Activated CD4-positive, alpha-beta T cell treated with anti-CD3 and anti-CD28 coated beads, Interleukin-2, amount 50 U/mL, for 48 hours (primary cell): ENCODE measurements at places on chromosomes 1 and 21.

DNA sequence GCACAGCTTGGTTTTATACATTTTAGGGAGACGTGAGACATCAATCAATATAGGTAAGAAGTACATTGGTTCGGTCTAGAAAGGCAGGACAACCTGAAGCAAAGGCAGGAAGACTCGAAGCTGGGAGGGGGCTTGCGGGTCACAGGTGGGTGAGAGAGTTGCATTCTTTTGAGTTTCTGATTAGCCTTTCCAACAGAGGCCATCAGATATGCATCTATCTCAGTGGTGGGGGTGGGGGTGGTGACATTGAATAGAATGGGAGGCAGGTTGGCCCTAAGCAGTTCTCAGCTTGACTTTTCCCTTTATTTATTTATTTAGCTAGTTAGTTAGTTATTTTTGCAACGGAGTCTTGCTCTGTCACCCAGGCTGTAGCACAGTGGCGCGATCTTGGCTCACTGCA lies 85.6 kb downstream of the WDR4 start:
- DNase-seq, result no peak

DNA sequence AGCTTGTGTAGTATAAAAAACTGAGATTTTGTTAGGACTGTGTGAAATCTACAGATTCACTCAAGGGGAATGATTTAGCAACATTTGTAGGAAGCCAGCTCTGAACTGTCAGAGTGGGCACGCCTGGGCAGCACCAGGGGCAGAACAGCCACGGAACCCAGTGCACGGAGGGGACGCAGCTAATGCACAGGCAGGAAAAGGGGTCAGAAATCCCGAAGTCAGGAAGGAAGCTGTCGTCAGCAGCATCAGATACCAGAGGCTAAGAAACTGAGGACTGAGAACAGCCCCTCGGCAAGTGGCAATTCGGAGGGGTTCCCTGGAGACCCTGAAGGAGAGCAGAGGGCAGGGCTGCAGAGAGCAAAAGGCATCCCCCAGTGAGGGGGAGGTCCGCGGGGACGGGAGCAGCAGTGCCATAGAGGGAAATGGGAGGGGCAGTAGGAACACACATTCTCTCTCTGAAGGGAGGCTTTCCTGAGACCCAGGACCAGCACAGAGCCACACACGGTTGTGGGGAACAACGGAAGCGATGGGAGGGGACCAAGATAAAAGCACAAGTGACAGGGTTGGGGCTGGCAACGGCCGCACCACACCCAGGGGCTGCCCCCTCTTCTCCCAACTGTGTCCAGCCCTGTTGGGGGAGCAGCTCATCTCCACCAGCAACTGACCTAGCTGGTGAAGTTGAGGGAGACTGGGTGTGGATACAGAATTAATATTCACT lies 12.7 kb downstream of the UBE2J2 start:
- DNase-seq, result no peak

GRCh38 chr1:216616425-216616824 lies 106.8 kb downstream of the ESRRG start:
- no peak for DNase-seq

- no peak for DNase-seq
These were observed 98.6 kb upstream of the KRTAP19-8 start for GRCh38 chr21:31136891-31137290.

DNA sequence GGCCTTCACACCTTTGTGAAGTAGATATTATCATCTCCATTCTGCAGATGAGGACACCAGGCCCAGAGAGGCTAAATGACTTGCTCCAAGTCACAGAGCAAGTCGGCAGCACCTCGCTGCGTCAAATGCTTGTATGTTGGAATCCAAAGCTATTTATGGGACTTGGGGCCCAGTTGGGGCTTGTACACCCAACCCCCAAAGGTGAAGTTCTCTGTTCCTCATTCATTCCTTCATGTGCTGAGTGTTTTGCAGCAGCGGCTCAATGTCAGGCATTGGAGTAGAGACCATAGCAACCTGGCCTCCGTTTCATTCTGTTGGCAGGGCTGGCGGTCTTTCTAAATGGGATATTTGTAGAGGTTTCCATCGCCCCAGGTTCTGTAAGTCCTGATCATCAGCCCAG lies 113.4 kb upstream of the SLC25A33 start:
- DNase-seq, result no peak

DNA sequence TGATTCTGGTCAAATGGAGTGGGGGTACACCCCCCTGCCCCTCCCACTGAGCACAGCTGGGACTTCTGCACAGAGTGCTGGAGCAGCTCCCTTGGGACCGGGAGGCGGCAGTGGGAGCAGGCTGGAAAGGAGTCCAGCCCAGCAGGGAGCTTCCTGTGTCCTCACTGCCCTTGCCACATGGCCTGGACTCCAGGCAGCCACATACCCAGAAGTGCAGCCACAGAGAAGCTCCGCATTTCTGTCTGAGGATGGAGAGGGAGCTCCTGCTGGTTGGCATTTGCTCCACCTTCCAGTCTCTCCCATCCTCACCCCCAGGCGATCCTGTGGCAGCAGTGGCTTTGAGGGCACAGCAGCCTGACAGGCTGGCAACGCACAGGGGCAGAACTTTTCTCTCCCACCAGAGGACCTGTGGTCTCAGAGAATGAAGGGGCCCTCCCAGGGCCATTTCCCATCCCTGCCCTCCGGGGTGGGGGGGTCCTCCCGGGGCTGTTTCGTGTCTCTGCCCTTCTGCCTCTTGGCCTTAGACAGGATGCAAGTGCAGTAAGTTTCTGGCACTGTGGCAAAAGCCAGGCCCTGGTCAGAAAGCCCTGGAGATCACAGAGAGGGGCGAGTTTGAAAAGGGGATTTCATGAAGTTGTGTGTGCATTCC lies 103.6 kb upstream of the COL6A1 start:
- DNase-seq, result no peak

GRCh38 chr1:112625696-112626095 lies 6.1 kb downstream of the CAPZA1 start:
- DNase-seq, result no peak

GRCh38 chr1:55334160-55334559 lies 119.0 kb upstream of the USP24 start:
- DNase-seq, result no peak

DNA sequence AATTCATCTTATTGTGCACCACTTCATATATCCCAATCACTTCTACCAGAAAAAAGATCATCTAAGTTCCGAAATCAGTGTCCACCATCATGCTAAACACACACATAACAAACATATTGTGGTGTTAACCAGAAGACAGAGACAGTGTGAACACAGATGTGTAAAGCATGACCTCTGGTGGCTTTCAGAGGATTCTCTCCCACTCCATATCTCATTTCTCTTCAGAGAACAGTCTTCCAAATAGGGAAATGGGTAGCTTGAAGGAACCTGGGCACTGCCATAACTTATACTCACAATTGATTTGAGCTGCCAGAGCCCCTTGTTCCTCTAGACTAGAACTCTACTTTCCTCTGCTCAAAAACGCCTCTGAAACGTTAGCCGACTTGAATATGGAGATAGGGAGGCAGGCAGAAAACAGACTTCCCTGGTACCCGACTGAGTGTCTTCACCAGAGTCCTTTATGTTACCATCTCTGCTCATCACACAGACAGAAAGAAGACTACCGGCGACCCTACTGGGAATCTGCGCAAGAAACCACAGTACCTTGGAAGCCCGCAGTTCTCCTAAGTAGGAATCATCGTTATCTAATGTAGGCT lies 1.8 kb upstream of the ELAPOR1 start:
- DNase-seq, result no peak

GRCh38 chr1:2525920-2526823 lies at the start of gene PANK4:
Gene PANK4 (minus strand): TSS chr1:2526596. CDS start chr1:2526587, 9 bp downstream.
- peak; percentile 90 for DNase-seq

DNA sequence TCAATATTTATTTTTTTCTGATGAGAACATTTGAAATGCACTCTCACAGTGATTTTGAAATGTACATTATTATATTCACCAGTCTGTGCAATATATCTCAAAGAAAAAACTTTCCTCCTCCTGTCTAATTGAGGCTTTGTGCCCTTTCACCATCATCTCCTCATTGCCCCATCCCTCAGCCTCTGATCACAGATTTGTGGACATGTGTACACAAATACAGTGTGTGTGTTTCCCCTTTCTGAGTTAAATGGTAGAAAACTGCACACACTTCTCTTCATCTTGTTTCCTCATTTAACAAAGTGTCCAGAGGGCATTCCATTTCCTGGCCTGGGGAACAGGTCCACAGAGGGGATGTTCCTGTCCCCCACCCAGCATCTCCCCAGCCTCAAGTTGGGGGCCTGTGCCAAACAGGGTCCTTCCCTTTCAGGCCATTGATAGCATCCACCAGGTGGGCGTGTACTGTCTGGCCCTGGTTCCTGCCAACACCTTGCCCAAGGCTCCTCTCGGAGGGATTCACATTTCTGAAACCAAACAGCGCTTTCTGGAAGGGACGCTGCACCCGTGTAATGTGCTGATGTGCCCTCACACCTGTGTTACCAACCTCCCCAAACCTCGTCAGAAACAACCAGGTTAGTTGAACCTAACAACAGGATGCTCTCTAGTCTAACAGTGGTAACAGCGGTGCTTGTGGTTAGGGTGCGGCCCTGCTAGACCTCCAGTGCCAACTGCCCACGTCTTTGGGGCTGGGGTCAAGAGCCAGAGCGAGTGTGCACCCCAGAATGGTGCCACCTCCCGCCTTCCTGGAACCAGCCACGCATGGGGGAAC lies 54.6 kb downstream of the S100B start:
- no peak for DNase-seq

- DNase-seq, result peak; percentile 24
These were observed 3.9 kb upstream of the P3R3URF start for GRCh38 chr1:46180082-46180616.

- DNase-seq, result peak; percentile 93
These were observed 70.3 kb upstream of the SERBP1 start for GRCh38 chr1:67500413-67500959.

DNA sequence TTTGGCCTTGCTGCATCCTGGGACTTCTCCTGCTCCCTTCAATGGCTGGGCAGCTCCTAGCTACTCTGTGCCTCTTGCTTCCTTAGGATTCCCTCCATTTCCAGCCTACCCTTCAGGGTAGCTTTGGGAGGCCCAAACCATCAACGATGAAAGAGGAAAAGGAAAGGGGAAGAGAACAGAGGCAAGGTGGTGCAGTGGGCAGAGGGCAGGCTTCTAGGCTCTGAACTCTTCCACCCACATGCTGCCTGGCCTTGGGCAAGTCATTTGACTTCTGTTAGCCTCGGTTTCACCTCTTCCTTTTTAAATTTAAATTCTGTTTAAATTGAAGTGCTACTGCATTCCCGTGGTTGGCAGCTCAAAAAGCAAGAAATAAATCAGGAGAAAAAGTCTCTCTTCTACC lies 5.7 kb upstream of the PPM1J start:
- DNase-seq, result no peak

- no peak for DNase-seq
These were observed 348.8 kb downstream of the KIF26B start for GRCh38 chr1:245503548-245503947.

GRCh38 chr1:36408479-36408878 lies 10.8 kb upstream of the LSM10 start:
- DNase-seq, result no peak

DNA sequence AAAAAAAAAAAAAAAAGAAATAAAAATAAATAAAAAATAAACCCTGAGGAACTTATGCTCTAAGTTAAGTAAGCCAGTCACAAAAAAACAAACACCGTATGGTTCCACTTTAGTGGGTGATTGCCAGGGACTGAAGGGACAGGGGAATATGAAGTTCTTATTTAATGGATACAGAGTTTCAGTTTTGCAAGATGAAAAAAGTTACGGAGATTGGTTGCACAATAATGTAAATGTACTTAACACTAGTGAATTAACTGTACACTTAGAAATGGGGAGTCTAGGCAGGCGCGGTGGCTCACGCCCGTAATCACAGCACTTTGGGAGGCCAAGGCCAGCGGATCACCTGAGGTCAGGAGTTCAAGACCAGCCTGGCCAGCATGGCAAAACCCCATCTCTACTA lies 111.4 kb downstream of the ASH1L start:
- DNase-seq, result no peak

DNA sequence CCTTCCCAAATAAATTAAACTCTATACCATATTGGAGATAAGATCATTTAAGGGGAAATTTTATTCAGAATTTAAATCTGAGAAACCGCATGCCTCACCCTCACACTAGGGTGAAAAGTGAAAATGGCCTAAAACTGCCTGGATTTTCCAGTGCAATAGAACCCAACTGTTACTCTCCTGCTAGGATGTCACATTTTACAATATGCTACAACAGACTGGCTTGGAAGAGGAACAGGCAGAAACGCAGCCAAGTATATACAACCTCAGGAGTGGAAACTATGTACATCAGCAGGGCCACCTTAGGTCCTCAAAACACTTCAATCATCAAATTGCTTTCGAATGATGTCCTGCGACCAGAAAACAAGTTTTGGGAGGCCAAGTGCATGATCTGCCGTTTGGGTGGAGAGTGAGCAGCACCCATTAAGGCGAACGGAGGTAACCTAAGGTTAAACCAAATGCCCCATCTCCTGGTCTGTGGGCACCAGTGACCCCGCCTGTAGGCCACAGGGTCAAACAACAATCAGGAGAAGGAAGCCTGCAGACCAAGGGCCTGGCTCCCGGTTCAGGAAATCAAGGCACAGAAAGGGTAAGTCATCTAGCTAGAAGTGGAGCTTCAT lies 4.9 kb downstream of the RCAN1 start:
- DNase-seq, result no peak

GRCh38 chr1:205663286-205663936 lies 16.9 kb downstream of the SLC45A3 start:
- no peak for DNase-seq

GRCh38 chr1:17661546-17662157 lies 93.5 kb upstream of the ACTL8 start:
- DNase-seq, result peak; percentile 71
